ENCODE measurements at places on chromosomes 3 and 15.

DNA sequence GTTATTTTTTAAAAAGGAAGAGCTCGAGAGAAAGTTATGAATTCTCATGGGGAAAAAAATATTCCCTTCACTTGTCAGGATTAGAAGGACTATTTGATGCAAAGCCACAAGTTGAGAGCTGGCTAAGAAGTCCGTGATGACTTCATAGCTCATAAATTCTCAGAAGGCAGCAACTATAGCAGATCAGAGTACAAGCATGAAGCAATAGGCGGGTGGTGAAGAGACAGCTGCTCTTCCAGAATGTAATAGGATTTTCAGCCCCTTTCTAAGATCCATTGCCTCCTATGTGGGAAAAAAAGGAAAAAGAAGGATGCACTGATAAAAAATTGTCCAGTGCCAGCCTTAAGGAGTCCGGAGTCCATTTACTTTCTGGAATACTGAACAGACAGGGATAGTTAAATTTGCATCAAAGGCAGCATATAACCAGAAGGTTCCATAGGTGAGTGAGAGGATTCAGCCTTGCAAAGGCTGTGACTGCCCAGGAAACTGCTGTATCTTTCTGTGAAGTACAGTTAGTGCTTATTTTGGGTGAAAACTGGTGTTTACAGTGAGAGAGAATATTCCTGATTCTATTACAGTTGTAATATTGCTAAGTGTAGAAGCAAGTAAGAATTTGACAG is 929.5 kb upstream of the ALCAM start:
- DNase-seq: peak; percentile 81

- DNase-seq: no peak
Observed at GRCh38 chr15:92142242-92143232, 251.1 kb upstream of the ST8SIA2 start.

- no peak for DNase-seq
Observed at GRCh38 chr3:14552041-14552648, 12.0 kb upstream of the GRIP2 start.

DNA sequence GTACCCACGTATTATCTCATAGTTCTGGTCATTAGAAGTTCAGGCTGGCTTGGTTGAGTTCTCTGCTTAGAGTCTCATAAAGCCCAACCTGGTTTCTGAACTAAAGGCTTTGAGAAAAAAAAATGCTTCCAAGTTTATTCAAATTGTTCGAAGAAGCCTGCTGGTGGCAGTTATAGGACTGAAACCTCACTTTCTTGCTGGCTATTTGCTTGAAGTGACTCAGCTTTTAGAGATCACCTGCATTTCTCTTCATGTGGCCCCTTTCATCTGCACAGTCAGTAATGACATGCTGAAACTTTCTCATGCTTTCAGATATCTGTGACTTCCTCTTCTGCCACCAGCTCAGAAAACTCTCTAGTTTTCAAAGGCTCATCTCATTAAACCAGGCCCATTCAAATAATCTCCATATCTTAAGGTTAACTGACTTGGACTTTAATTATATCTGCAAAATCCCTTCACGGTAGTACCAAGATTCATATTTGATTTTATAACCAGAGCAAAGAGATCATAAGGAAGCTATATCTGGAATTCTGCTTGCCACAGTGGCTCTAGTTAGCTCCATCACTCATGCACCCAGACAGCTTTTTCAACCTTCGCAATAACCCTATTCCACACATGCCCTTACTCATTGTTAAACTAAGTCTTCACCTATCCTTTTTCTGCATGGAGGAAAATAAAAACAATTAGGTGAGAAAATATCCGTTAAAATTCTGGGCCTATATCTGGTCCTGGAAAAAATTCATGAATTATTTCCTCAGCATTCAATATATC is 433.8 kb upstream of the CBLB start:
- no peak for DNase-seq

- DNase-seq: peak; percentile 63
Observed at GRCh38 chr15:35289024-35289617, 204.0 kb upstream of the NANOGP8 start.

All from EL (cell line).